ENCODE measurements at places on chromosomes 13 and 19.
A peak's percentile ranks its signal among the peaks of the same experiment; 100 is the strongest.

- DNase-seq, result no peak
These were observed 32.1 kb downstream of the TSHZ3 start for GRCh38 chr19:31317093-31317492.

GRCh38 chr13:42859760-42860159 is 78.4 kb downstream of the FAM216B start:
- DNase-seq, result no peak

- DNase-seq, result no peak
These were observed 16.3 kb downstream of the MYO9B start for GRCh38 chr19:17091758-17092333.

DNA sequence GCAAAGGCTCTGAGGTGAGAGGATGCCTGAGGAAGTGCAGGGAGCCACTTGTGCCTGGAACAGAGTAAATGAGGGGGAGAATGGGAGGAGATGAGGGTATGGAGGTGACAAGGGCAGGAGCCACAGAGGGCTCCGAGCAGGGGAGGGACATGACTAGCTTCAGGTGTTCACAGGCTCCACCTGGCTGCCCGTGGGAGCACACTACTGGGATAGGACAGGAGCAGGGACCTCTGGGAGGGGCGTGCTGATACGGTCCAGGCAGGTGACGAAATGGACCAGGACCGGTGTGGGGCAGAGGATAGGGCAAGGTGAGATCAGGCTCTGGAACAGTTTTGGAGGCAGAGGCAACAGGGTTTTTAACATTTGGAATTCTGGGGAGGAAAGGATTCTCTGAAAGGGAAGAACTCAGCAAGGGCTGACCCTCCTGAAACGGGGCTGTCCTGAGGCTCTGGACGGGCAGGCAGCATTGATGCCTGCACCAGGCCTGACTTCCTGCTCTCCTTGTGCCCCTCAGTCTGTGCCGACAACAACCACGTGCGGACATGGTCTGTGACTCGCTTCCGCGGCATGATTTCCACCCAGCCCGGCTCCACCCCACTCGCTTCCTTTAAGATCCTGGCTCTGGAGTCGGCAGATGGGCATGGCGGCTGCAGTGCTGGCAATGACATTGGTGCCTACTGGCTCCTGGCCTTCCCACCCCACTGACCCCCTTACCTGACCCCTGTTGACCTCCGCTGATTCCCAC is 11.6 kb downstream of the SHKBP1 start:
- DNase-seq, result peak; percentile 71

DNA sequence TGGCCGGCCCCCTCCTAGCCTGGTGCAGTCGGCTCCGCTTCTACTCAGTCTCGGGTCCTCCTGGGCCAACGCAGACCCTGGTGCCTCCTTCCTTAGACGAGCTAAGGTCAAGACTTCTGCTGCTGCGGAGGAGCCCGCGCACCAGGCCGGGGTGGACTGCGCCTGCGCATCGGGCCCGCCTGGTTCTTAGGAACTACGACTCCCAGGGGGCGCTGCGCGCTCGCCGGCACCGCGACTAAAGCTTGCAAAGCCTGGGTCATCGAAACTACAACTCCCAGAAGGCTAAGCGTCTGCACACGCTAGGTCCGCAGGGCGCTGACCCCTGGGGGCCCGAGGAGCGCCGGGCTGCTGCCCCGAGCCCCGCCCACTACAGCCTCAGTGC is at the start of gene ZNF835:
Gene ZNF835 (minus strand): TSS at position 145 of the 382 bp plus-strand sequence. CDS start 6,559 bp downstream, outside the sequence.
- no peak for DNase-seq

DNA sequence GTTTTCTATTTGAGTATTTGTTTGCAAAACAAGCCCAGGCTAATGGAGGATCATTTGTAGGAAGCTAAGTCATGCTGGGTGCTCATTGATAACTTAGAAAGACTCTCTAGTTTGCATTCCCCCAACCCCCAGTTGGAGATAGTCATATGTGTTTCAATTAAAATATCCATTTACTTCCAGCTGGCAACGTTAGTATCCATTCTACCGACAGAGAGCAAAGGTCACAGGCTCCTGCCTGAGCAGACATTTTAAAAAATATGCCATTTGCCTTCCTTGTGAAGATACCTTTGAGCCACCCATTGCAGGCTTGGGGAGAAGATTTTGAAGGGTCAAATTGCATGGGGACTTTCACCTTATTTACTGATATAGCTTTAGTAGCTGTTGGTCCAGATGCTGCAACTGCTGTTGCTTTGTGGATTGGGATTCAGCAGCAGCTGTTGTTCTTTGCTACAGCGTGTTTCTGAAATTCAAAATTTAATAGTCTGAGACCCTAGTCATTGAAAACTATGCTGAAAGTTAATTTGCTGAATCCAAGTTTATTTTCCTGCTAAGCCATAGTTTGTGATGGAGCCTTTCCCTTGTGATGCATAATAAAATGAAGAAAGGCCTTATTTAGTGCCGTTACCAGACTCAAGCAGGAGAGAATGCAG is 335.1 kb downstream of the GPC6 start:
- DNase-seq, result no peak

GRCh38 chr13:28751175-28751960 is 32.6 kb upstream of the SLC46A3 start:
- DNase-seq, result no peak

DNA sequence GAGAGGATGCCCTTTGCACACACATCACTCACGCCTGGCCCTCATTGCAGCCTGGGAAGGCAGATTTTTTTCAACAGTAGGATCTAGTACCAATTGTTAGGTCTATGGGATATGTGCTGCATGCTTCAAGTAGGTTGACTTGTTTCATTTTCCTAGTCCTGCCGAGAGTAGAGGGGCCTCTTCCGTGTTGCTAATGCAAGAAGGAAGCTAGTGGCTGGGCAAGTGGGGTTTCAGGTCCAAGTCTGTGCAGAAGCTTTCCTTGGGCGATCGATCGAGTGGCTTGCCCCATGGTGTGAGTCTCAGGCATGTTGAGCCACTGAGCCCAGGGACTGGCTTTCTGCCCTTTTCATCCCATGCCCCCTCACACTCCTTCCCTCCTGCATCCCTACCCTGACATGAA is 13.7 kb downstream of the ILF3 start:
- DNase-seq, result peak; percentile 48

DNA sequence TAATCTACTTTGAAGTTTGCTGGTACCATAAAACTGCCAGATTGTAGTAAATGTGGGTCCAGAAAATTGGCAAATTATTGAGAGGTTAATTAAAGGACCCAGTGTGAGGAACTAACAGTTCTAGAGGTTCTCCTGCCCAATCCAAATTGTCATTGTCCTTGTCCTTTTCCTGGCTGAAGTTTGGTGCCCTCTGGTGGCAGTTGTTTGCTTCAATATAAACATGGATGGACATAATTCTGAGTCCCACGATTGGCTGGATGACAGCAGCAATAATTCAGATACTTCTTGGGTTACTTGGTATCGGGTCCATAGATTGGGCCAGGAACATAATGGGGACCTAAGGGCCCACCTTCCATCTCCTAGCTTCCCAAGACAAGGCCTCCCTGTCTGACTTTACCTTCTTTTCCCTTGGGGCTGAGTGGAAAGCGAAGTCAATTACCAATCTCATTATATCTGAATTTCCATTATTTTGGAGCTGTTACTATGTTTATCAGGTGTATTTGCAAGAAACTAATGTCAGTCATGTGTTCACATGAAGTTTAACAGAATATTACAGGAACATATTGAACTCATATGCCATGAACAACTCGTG is 33.8 kb upstream of the GARRE1 start:
- DNase-seq, result peak; percentile 58

GRCh38 chr13:45178349-45179162 is 22.3 kb downstream of the KCTD4 start:
- no peak for DNase-seq

- no peak for DNase-seq
These were observed 19.2 kb downstream of the CKM start for GRCh38 chr19:45303269-45304060.

DNA sequence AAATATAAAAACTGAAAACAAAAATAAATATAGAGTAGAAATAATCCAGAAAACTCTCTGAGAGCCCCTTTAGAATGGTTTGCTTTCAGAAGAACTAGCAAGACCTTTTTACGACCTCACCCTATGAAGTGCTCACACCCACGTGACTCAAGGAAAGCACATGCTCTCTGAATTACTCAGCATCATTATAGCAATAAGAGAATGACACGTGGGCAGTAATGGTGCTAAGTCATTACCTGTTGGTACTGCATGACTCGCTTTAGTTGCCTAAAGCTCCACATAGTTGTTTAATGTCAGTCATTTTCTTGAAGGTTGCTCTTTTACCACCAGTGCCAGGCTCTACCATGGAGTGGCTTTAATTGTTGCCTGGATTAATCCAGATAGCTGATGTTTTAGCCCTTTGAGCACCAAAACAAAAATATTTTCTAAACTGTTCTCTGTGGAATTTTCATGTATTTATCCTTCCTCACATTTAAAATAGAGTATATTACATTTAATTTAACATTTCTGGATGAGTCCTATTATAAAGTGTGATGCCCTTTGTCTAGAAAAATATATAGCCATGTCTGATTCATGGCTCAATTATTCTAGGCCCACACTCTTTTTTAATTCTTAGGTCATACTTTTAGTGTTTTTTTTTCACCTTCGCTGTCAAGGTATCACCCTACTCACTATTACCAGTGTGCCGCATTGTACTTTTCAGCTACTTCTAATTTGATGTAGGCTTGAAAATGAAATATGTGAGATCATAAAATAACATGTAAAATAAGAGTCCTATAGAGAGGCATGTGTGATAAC is 56.8 kb downstream of the THSD1 start:
- DNase-seq, result peak; percentile 84

- DNase-seq, result no peak
These were observed 25.9 kb upstream of the NAPA start for GRCh38 chr19:47540748-47541147.

DNA sequence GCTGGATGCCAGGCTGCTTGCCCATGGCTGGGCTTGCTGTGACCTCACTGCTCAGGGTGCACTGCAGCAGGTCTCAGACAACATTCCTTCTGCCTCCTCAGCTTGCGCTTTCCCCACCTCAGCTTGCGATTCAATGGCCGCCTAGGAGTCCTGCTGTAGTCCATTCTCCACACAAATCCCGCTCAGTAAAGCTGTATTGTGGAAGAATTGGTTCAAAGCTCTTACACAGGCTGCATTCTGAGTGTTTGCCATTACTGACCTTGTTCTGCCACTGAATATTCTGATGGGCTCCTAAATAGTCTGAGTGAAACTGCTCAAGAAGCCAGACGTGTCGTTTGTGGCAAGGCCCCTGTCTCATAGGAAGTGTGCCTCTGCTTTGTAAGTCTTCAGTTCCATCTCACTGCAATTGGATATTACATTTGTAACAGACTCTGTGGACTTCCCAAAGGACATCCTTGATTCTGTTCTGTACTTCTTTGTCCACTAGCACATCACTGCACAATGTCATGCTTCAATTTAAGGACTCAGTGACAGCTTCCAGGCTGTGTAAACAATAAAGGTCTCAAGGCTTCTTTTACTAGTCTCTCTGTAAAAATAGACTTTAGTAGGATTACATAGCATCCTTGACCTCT is 49.8 kb downstream of the KATNAL1 start:
- peak; percentile 87 for DNase-seq

- DNase-seq, result no peak
These were observed 830.3 kb downstream of the PCDH9 start for GRCh38 chr13:66399873-66400272.

DNA sequence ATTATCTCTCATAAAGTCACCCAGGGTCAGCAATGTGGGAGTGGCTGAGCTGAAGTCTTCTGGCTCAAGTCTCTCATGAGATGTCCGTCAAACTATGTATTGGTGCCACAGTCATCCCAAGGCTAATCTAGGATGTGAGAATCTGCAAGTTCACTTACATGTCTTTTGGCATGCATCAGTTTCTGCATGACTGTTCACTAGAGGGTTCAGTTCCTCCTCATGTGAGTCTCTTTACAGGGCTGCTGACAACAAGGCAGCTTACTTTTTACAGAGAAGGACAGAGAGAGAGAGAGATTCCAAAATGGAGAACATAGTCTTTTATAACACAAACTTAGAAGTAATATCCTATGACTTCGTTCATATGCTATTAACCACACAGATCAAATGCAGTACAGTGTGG is 328.8 kb upstream of the SLITRK1 start:
- no peak for DNase-seq

- peak; percentile 77 for DNase-seq
These were observed 188.3 kb downstream of the KLF12 start for GRCh38 chr13:73945871-73946270.

DNA sequence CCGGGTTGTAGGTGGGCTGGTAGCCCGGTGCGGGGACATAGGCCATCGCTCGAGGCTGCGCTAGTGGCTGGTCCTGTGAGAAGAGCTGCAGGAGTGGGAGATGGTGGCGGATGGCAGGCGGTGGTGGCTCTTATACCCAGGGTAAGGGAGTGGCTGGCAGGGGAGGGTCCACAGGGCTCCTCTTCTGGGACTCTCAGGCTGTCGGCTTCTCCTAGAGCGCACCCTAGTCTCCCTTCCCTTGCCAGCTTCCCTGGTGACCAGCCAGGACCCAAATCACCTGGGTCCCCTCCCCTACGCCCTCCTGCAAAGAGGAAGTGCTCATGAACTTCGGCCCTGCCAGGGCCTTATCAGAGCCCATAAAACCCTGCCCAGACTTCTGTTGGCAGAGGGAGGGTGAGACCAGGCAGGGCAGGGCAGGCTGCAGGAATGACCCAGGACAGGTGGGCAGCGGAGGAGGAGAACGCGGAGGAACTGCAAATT is at the start of gene LGALS4:
Gene LGALS4 (minus strand): TSS at position 105 of the 480 bp plus-strand sequence. CDS start 59 bp downstream, at position 46.
- no peak for DNase-seq

GRCh38 chr13:40235160-40235796 is 431.2 kb downstream of the FOXO1 start:
- no peak for DNase-seq

GRCh38 chr19:574658-575526 is 2.5 kb downstream of the BSG start:
- DNase-seq, result peak; percentile 67

DNA sequence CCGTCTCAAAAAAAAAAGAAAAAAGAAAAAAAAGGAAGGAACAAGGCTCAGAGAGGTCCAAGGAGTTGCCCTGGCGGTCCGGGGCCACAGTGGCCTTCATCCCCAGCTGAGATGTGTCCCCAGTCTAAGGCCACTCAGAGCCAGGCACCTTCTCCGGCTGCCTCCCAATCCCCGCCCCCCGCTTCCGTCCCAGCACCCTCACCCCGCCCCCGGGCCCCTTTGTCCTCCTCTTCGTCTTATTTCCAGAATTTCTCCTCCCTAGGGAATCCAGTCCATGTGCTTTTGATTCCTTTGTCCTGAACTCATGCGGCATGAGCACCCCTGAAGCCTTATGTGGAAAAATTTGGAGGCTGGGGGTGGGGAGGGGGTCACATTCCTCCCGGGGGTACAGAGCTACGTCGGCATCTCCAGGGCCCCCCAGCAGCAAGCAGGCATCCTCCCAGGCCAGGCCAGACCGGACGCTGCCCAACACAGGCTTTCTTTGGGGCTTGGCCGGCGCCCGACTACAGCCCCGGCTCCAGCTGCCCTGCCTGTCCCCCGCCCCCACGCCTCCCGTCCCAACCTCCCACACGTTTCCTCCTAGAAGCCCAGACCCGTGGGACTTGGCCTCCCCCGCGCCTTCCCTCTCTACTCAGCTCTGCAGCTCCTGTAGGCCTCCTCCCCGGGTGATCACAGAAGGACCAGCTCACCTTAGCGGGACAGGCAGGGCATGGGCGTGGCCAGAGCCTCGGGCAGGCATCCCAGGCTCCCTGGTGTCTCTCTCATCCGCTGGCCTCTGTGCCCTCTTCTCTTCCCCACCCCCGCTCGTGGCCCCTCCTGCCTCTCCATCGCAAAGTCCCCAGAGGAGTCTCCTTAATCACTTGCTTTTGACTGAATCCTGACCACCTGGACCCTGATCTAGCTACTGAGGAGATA is 17.8 kb upstream of the ADGRE5 start:
- peak; percentile 96 for DNase-seq

GRCh38 chr13:51041126-51041525 is 69.9 kb downstream of the C13orf42 start:
- no peak for DNase-seq

Measured in islet precursor cell (in vitro differentiated cells).